ENCODE measurements at places on chromosomes 11 and 22.

DNA sequence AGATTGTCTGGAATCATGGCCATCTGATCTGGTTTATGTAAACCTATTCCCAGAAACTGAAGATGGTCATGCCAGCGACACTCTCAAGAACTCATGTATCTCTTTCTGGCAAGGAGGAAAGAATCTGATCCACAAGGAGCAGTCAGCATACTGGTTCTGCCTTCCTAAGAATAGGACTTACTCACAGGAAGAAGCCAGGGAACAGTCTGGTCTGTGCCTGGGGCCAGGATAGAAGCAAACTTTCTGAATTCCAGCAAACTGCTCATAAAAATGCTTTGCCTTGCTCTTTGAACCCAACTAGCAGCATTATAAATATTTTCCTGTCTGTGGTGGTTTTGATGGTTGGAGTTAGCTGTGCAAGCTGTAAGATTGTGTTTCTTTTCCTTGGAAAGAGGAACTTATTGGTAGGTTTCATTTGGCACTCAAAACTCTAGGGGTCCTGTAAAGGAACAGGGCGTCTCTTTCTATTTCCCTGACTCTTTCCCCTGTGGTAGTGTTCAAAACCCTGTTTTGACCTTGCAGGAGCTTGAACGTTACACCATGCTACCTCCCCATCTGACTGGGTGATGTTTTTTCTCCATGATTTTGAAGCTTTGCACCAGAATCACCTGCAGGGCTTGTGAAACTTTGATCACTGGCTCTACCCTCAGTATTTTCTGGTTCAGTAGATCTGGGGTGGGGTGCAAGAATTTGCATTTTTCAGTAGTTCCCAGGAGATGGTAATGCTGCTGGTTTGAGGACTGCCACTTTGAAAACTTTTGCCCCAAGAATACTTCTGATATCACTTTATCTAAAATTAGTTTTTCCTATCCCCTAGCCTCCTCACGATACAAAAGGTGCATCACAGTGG, 627.8 kb upstream of the ANO5 start:
- no peak for DNase-seq

DNA sequence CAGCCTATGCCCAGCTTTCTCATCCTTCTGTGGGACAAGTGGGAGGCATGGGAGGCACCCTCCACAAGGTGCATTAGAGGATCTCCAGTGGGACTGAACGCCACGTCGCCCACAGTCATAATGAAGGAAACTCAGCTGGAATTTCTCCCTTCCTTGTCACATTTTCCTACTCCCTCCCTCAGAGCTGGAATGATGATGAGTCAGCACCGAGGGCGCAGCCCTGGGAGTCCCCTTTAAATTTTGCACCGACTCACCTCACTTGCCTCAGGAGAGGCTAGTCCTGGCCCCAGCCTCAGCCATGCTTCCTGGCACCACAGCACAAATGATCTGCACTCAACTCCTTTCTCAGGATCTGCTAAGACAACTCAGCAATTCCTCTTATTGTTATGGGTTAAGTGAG, 34.3 kb downstream of the DBX1 start:
- DNase-seq: no peak

DNA sequence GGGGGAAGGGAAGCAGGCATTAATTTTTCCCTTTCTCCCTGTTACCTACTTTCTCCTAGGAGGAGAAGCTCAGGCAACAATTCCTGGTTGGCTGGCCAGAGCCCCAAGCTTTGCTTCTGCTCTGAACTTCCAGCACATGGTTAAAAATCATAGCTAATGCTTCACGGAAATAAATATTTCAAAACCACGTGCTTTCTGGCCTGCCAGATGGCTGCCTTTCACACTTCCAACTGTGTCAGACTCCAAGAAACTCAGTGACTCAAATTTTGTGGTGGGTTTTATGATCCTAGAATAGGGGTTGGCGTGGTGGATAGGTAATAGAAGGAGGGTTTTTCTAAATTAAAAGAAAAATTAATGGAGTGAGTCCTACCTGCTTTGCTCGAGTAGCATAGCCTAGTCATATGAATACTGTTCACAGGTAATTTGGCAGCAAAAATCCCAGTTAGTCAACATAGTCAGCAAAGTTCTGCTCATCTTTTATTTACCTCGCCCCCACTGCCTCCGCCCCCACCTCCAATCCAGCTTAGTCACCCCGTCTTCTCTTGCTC, 58.6 kb downstream of the SC5D start:
- no peak for DNase-seq

GRCh38 chr11:128615076-128615475, 27.7 kb upstream of the ETS1 start:
- no peak for DNase-seq

DNA sequence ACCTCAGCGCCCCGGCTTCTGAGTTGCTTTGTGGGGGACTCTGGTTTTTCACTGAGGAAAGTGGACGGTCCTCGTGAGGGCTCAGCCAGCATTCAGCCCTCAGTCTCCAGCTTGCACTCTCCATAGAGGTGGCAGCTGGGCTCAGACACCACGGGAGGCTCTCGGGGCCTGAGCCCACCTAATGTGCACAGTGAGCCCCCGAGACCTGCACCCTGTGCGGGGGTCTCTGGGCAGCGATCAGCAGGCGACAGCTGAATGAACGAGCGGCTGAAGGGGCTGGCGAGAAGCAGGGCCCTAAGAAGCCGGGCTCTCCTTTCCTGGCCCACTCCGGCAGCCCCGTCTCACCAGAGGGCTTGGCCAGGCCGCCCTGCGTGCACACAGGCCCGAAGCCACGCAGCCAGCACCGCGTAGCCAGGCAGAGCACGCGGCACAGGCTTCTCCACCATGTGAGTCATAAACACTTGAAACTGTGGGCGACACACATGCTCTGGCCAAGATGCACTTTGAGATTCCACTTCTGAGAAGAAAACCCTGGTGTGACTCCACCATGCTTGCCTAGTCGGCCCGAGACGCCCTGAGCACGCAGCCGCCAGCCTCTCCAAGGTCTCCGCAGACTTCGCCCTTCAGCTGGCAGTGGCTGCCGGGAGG, 28.0 kb downstream of the TOLLIP start:
- no peak for DNase-seq

GRCh38 chr11:122240638-122241037, 124.6 kb upstream of the BLID start:
- DNase-seq: no peak

GRCh38 chr11:36469881-36470802, 39.9 kb downstream of the TRAF6 start:
- no peak for DNase-seq

GRCh38 chr11:75277991-75278790, 37.6 kb downstream of the TPBGL start:
- no peak for DNase-seq

DNA sequence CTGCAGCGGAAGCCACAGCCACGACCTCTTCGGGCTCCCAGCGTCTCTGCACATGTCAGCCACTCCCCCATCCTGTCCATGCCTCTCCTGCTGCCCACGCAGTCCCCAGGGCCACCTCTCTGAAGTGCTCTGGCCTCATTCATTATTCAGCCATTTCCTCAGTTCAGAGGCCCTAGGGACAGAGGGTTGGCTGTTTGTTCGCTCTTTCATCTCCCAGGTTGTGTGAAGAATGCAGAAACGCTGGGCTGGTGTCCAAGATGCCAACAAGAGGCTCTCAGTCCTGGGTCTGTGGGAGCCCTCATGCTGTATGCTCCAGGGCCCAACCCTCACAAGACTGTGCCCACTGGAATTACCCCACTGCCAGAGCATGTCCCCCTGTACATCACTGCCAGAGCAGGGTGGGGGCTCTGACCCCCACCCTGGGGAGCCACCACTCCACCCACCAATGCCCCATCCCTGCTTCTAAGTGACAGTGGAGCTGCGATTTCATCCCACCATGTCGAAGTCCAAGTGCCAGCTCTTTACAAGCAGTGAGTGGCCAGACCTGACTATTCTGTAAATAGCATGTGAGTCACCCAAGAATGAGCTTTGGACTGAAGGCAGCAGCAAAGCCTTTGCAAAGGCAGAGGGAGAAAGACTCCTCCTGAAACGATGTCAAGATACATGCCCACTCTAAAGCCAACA, 209.6 kb downstream of the BUD13 start:
- DNase-seq: no peak

DNA sequence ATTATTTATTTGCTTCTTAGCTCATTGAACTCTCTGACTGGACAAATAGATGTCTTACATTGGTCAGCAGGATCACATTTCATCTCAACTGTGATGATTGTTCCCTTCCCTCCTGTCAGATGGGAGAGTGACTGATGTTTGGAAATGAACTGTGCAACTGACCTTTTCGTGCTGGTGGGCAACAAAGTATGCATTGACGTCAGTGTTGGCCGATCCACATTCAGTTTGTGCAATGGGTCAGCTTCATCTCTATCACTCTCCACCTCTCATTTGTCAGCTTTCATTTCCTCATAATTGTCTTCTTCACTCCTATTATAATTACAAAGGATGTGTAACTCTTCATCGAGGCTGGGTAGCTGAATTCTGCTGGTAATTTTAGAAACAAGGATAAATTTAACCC, 71.3 kb downstream of the PPP2R1B start:
- no peak for DNase-seq

DNA sequence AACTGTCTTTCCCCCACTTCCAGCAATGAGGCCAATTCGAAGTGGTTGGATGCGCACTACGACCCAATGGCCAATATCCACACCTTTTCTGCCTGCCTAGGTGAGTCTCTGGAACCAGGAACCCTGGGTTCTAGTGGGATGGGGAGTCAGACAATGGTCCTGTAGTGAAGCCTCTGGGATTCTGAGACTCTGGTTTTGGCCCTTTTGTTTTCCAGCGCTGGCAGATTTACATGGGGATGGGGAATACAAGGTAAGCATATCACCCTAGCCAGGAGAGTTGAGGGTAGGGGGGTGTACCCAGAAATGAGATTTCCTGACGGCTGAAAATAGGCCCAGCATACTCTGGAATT, 530 bp downstream of the BBS1 start:
- DNase-seq: no peak

GRCh38 chr22:46563381-46564083, 26.1 kb upstream of the CELSR1 start:
- DNase-seq: peak; percentile 83

DNA sequence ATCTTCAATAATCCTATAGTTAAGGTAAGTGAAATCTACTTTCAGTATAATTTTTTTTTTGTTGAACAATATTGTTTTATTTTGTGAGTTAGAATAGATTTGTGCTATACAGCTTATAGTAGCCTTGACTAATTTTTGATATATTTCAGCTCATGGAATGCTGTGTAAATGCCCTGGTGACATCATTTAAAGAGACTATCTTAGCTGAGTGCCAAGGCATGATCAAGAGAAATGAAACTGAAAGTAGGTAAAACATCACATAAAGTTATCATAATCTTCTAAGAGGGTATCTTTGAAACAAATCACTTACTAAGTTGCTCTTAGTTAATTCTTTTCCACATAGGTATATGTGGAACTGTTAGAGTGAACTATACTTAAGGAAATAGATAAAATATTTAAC, 51.4 kb upstream of the ACAT1 start:
- no peak for DNase-seq

DNA sequence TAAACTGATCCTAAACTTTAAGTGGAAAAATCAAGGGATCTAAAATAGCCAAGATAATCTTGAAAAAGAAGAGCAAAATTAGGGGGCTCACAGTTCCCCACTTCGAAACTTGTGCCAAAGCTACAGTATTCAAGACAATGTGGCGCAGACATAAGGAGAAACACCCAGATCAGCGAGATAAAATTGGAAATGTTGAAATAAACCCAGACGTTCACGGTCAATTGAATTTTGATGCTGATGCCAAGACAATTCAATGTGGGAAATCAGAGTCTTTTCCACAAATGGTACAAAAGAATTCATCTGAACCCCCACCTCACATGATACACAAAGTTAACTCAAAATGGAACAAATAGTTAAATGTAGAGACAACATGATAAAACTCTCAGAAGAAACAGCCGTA, 601.6 kb downstream of the BRD1 start:
- DNase-seq: no peak

DNA sequence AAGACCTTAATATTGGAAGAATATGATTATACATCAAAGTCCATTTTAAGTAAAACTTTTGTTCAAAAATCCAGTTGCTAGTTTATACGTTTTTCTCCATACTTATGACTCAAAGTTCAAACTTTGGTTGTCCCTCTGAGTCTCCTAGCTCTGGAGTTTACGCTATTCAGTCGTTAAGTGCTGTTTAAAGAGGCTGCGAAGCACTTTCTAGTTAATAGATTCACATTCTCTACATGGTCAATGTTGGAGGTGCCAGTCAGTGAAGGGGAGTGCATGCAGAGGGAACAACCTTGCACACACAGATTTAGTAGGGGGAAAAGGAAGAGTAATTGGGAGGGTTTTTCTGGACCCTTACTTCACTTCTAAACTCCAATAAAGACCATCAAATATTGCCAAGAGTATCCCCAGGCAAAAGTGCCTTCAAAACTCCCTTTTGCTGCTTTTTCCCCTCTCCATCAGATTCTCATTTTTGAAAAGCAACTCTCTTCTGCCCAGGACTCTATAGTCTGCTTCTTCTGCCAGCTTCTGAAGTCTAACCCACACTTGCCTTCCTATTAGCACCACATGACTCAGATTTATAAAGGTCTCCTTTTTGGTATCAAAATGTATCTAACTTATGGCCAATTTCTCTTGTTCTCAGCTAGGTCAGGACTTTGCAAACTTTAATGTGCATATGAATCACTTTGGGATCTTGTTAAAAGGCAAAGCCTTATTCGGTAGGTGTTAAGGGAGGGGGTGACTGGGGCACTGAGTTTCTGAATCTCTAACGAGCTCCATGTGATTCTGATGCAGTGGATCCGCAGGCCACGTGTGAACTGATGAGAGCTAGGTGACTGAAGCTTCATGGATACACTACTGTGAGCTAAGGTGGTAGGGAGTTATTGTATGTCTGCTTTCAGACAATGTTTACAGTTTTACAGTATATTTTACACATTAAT, 96.2 kb upstream of the MTMR2 start:
- DNase-seq: no peak

DNA sequence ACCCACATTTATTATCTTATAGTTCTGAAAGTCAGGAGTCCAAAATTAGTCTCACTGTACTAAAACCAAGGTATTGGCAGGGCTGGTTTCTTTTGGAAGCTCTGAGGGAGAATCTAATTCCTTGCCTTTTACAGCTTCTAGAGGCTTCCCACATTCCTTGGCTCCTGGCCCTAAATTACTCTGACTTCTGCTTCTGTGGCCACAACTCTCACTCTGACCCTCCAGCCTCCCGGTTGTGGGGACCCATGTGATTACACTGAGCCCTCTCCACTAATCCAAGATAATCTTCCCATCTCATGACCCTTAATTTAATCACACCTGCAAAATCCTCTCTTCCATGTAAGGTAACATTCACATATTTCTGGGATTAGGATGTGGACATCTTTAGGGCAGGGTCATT, 110.9 kb downstream of the ARL14EP start:
- no peak for DNase-seq
